ENCODE measurements at places on chromosomes 3 and 15.

- no peak for DNase-seq
Measured at GRCh38 chr15:96416934-96417759, 86.6 kb downstream of the NR2F2 start.

DNA sequence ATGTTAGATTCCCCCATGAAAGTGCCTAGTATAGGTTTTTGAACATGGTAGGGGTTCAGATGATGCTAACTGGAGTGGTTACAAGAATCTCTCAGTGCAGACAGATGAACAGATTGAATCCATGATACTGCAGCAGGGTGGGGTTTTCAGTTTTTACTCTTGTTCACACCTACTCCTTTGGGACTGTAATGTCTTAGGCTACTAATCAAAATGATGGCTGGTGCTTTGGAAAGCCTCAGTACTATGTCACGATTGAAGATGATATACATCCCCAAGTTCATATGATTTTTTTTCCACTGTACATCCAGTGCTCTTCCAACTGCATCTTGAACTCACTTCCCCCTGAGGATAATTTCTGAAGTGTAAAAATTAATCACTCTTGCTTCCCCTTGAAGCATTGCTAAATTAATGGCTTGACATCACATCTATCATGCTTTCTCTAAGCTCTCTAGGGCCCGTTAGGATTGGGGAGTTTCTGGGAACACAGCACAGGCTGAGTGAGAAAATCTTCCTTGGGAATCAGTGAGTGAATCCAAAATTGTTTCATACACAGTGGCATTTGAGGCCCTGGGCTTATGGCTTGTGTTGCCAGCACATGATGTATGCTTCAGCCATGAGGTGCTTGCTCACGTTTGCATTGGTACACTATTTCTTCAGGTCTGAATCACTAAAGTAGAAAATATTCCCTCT is 115.0 kb upstream of the TPRG1 start:
- DNase-seq: no peak

GRCh38 chr3:119781330-119782198 is at the start of gene NR1I2:
Gene NR1I2 (plus strand): TSS chr3:119782101.
- no peak for DNase-seq

DNA sequence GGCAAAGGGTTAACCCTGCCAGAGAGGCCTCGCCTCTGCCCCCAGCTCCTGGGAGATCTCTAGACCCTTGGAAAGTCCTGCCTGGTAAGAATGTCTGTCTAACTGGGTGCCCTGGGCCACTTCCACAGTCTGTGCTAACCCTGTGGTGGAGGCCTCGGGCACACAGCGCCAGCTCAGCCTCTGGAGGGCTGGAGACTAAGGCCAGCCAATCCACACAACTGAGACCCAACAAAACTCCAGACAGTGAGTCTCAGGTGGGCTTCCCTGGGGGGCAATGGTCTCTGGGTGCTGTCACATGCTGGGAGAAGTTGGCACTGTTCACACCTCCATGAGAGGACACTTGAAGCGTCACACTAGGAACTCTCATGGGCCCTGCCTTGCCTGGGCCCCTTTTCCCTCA is 19.5 kb downstream of the ZXDC start:
- no peak for DNase-seq

- no peak for DNase-seq
Measured at GRCh38 chr3:125129512-125129997, 73.8 kb upstream of the HEG1 start.

GRCh38 chr3:57952208-57952631 is 56.0 kb upstream of the FLNB start:
- DNase-seq: no peak

DNA sequence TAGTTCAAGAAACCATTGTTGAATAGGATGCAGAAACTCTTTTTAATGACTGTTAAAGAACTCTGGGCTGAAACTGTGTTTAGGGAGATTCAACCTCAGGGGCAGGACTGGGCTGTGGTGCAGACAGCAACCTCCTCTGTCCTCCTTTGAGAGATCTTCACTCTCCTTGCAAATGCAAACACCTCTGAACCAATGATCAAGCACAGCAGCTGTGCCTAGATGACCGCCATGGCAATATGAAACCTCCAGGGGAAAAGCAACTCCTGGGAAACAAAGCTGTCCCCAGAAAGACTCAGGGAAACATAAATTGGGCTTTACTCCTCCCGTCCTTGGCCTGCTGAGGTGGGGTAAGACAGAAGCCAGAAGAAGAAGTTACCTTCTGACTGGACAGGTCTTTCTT is 52.6 kb downstream of the TBC1D2B start:
- DNase-seq: no peak

Data from mesothelial cell of epicardium (in vitro differentiated cells).